NCI-H2081 (cell line): ENCODE measurements at places on chromosomes 11 and 22.
A peak's percentile ranks its signal among the peaks of the same experiment; 100 is the strongest.

- DNase-seq, result no peak
Measured at GRCh38 chr11:117456027-117456720, 128.5 kb downstream of the CEP164 start.

DNA sequence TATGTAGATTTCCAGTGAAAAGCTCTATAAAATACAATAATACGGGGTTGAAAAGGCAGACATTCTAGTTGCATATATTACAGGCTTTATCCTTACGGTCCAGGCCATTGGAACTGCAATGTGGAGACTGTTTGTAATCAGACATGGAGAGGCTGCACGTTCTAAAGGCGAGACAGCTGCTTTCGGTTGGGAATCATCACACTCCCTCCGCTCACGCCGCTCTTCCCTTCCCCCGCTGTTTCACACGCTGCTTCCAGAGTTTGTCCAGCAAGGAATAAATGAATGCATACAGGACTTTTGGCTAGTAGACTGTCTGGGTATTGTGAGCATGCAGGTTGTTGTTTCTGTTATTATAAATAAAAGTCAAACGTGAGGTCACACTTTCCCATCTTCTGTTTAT lies 13.5 kb upstream of the EFCAB6 start:
- DNase-seq, result no peak

DNA sequence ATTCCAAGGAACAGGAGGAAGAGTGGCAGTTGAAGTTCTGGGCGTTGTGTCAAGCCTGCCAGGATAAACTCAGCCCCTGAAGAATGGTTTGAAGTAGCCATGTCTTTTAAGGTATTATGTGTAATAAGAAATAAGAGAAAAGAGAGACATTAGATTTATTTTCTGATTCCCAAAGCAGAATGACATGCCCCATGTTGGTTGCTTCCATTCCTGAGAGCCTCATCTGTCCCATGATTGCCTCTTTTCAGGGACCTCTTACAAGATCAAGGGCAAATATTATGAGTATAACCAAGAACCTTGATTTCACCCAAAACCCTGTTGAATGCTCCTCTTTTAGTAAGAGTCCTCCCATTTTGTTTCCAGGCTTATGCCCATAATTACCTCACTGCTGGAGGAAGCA lies at the start of gene OR8D2:
TSS of gene OR8D2 (minus strand) at position 101 of the 400 bp plus-strand sequence. CDS start at position 101, 0 bp downstream.
- no peak for DNase-seq

GRCh38 chr11:35180317-35181233 lies 41.6 kb downstream of the CD44 start:
- no peak for DNase-seq

DNA sequence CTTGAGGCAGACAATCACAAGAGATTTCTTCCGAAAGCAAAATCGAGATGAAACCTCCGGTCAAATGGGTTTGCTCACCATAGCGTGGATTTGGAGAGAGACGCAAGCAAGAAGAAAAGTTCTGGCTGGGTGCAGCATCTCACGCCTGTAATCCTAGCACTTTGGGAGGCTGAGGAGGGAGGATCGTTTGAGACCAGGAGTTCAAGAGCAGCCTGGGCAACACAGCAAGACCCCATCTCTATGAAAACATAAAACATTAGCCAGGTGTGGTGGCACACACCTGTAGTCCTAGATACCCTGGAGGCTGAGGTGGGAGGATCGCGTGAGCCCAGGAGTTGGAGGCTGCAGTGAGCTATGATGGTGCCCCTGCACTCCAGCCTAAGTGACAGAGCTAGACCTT lies 24.4 kb downstream of the MN1 start:
- no peak for DNase-seq

DNA sequence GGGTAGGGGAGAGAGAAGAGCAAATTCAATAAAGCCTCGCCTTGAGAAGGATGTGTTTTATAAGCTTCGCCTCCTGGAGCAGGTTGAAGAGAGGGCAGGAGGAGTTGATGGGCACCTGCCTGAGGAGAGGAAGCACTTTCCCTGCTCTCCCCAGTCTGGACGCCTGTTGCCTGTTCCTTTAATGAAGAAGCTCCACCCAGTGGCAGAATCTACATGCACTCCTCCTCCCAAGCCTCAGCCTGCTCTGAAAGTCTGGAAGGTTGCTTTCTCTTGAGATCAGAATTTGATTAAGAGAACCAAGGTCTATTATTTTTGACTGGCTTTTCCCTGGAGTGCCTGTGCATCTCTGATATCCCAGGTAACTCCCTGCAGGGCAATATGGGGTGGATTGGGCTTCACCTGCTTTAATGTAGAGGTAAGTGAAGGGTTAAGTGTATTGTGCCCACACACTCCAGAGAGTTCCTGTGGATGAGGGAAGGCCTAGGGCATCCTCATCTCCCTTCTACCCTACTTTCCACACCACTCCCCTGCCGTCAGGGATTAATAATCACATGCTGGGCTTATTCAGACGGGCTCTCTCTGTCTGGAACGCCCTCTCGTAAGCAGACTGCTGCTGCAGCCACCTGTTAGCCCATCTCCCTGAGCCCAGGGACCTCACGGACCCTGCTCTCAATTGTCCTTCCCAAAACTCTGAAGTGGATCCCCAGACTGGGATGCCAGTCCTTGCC lies 22.3 kb downstream of the NTM start:
- DNase-seq, result no peak

- DNase-seq, result no peak
Measured at GRCh38 chr11:7436657-7437056, 48.6 kb upstream of the OLFML1 start.

DNA sequence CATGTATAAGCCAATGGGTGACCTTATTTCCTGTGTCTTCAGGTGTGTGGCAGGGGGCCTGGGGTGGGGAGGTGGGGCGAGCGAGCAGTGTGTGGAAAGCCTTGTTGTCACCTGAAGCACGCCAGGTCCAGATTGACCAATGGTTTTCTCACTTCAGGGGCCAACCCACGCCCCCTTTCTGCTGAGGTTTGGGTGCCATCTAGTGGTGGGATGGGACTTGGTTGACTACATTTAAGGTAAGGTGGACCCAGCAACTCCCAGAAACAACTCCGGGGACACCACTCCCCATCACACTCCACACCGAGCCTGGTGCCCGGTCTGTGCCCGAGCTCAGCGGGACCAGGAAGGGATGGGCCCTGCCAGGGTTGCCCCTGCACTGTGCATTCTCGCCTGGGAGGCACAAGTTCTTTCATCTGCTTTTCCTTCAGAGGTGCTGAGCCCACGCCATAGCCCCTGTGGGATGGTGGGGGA lies 40.0 kb downstream of the TPCN2 start:
- peak; percentile 67 for DNase-seq

DNA sequence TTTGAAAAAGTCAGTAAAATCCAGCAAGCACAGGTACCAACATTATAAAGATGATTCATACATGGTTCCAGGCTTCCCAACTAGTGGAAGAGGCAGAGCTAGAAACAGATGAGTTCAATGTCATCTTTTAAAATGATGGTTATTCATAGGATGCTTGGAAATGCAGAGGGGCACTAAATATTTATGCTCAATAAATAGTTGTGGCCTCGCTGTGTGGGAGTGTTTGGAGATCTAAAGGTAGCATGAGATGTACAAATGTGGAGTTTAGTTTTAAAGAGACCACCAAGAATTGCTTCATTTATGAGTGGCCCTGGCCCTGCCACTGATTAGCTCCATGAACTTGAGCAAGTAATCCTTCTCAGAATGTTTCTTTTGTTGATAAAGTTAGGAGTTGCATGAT lies 182.2 kb downstream of the ETS1 start:
- no peak for DNase-seq

DNA sequence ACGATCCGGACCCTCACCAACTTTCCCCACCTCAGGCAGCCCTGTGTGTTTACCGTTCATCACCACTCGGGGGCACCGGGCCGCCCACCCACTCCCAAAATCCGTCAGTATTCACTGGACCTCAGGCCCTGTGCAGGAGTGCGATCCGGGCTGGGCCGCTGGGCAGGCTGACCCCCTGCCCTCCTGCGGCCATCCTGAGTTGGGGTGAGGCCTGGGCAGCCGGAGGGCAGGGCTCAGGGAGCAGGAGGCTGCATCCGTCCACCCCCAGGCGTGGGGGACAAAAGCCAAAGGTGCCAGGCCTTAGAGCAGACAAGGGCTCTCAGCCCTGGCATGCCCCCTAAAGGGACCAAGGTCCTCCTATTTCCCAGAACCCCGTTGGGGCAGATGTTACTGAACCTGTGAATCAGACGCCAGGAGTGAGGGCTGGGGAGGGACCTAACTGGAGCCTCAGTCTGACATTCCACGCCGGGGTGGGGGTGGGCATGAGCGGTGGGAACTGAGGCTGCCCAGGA lies 16.8 kb upstream of the TMEM191C start:
- no peak for DNase-seq

DNA sequence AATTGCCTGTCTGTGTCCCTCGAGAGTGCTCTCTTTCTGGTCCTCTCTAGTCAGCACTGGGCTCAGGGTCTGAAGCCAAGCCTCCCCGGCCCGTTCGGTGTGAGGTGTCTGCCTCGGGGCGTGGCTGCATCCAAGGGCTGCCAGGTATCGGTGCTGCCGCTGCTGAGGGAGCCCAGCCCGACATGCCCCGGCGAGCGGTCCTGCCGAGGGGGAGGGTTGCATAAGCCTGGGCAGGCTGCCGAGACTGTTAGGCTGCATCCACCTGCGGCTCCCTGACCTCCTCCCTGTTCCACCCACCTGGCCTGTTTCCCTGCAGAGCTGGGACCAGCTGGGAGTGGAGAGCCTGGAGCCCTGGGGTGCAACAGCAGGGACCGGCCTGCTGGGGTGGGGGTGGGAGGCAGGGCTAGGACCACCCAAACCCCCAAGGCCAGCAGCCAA lies 6.3 kb downstream of the OVOL1 start:
- DNase-seq, result peak; percentile 89

- DNase-seq, result no peak
Measured at GRCh38 chr22:39624501-39624821, 53.9 kb downstream of the CACNA1I start.

- no peak for DNase-seq
Measured at GRCh38 chr11:2902784-2903671, 17.5 kb upstream of the CDKN1C start.

GRCh38 chr11:102395720-102396393 lies 48.8 kb downstream of the BIRC2 start:
- no peak for DNase-seq

- DNase-seq, result no peak
Measured at GRCh38 chr11:23688835-23689234, 808.0 kb upstream of the LUZP2 start.

DNA sequence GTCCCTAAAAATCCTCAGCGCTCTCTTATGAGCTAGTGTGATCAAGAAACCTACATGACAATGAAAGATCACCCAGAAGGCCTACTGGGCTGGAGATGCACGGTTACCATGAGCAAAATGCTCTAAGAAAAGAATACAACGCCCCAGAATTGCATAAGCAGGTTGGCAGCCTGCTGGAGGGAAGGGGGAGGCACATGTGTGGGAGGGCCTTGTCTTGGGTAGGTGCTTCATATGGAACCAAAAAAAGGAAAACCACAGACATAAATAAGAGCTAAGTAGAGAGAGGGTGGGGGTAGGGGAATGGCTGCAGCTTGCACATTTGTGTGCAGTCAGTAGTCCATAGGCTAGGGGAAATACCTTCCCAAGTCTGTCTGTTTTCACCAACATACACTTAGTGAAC lies 2.8 kb downstream of the SIAE start:
- no peak for DNase-seq

DNA sequence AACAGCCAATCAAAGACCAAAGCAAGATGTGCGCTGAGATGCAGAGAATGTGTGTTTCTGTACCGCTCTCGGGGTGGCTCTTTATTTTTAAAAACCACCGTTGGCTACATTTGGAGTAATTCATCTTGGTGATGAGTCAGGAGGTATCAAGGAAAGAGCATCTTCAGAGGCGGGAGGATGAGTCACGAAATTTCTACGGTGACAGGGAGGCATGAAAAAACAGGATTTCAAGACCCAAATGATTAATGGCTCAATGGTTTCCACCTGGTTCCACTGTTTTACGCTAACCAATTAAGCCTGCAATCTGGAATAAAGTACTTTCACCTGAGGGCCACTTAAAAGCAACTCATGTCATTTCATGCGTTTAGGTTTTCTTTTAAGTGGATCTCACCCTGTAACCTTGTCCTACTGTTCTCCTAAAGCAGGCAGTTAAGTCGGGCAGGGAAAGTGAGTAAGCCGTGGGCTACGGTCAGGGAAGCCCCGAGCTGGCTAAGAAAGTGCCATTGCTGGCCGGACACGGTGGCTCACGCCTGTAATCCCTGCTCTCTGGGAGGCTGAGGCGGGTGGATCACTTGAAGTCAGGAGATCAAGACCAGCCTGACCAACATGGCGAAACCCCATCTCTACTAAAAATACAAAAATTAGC lies 74.6 kb downstream of the CELSR1 start:
- DNase-seq, result no peak

DNA sequence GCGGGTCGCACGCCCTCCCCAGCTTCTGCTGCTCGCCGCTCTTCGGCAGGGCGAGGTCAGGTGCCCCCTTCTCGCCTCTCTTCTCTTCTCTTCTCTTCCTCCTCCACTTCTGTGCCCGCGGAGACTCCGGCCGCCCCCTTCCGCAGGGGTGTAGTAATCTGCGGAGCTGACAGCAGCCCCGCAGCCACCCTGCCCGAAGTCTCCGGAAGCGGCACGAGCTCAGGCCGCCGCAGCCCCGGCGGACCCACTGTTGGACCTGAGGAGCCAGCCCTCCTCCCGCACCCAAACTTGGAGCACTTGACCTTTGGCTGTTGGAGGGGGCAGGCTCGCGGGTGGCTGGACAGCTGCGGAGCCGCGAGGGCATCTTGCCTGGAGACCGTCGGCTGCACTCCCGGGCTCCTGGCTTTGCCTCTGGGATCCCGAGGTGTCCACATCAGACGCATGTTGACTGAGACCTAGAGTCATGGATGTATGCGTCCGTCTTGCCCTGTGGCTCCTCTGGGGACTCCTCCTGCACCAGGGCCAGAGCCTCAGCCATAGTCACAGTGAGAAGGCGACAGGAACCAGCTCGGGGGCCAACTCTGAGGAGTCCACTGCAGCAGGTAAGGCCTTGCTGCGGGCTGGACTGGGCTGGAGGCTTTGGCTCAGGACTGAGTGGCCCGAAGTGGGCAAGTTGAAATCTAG lies 486 bp downstream of the STIM1 start:
- DNase-seq, result no peak

DNA sequence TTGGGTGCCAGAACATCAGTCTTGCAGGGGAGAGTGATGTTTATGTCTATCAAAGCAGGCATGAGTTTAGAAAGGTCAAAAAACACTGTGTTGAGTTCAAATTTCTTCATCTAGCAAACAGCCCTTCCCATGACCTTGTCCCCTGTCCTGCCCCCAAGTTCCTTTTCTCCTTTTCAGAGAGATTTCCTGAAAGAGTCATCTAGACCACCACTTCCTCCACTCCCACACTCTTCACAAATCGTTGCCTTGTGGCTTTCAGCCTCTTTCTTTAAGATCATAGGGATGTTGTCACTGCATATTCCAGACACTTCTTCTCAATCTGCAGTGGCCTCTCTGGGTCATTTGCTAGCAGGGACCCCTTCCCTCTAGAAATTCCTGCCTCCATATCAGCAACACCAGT lies 290.5 kb downstream of the TENM4 start:
- DNase-seq, result no peak

GRCh38 chr11:131070365-131070764 lies 154.1 kb upstream of the SNX19 start:
- no peak for DNase-seq

- DNase-seq, result no peak
Measured at GRCh38 chr11:57571606-57572005, 4.1 kb upstream of the UBE2L6 start.

GRCh38 chr11:794766-795633 lies 3.1 kb downstream of the SLC25A22 start:
- DNase-seq, result no peak
